Germinal center (tissue), 1 donor: ENCODE measurements at places on chromosomes 12 and 14.

DNA sequence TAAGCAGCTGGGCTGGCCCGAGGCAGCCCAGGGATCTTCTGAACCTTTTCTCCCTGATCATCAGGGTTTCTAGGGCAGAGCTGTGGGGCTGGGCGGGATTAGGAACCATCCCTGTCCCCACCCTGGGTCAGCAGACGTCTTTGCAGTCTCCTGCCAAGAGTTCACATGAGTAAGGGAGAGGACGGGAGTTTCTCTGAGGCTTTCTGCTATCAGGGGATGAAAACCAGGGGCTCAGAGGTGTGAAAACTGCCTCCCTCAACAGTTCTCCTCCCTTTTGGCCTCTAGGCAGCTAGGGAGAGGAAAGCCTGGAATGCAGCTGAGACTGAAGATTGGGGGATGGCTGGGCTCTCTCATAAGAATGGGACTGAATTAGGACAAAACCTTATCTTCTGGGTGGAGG lies 7.9 kb downstream of the ZNF385A start:
- DNase-seq, result no peak

GRCh38 chr12:47111392-47111778 lies 31.6 kb upstream of the AMIGO2 start:
- no peak for DNase-seq

DNA sequence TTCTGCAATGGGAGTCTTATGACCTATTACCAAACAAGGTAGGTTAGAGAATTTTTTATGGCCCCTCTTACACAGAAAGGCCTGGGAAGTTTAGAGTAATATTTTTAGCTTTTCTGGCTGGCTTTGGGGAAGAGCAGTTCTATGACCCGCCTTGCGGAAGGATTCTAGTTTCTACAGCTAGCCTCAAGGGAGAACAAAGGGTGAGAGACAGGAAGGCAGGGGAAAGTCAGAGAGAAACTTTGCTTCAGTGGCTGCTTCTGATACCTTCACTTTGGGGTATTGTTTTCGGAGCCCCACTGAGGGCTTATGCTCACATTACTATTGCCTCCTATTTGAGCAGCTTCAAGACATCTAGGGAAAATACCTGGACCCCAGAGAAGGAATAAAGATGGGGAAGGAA lies 80.7 kb upstream of the NUDT4 start:
- DNase-seq, result no peak

- no peak for DNase-seq
These were observed 3.2 kb downstream of the IPO8 start for GRCh38 chr12:30692470-30692869.

DNA sequence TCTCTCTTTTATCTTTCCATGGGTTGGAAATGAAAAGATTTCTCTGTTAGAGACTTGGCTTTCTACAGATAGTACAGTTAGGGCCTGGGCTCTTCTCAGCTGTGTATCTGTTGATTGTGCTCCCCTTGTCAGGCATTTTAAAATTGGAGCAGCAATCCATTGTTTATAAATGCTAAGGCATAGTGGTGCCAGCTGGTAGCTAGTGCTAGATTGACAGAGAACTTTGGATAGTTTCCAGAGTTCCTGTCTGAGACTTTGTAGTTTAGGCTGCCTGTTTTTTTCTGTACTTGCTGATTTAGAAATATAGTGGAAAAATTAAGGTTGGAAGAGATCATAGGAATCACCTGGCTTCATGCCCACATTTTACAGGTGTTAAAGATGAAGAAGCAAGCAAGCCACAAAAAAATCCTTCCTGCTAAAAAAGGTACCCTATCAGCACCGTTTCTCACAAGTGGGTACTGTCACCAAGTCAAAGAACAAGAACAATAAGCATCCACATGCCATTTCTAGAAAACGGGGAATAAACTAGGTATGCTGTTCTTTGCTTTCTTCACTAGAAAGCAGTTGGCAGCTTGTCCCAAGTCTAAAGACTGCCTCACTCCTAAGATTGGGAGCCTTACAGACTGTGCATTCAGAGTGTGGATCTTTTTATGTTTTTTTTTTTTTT lies 6.2 kb downstream of the TTLL5 start:
- DNase-seq, result no peak

DNA sequence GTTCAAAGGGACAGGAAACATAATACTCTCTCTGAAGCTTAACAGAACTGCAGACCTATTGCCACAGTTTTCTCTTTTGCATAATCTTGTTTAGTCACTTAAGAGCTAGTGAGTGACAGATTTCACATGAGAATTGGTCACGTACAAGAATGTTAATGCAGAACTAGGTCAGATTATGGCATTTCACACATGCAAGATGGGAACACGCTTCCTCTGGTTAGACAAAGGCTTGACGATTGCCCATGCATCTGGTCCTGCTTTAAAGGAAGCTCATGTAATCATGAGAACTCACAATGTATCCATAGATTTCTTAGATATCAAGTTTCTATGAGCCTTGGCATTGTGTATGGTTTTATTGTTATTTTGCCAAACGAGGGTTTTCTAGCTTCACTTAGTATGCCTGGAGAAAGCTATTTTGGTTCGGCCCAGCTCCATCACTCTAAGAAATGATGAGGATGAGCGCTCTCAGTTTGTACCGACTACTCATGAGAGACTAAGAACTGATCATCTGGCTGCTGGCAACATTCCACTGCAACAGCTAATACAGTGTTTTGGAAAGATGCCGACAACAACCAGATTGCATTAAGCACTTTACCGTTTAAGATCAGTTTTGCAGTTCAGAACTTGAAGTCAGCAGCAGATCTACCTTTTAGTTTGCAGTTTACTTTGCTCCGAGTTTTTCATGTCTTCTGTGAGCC lies 380.0 kb downstream of the DIO2 start:
- DNase-seq, result no peak

DNA sequence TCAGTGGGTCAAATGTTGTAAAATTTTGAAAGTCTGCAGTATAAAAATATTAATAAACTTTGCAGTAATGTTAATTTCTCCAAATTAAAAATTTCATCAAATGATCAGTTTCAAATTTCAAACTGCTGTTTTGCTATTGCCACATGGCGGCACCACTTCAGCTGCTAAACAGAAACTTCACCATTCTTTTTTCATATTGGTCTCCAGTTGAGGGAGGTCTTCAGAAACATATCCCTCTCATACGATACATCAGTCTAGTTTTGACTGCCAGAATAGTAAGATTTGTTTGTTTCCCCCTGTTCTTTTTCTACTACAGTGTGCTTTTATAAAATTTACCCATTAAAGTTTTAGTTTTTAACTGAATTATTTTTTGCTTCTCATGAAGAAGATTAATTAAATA lies 4.2 kb upstream of the TRHDE start:
- DNase-seq, result no peak

DNA sequence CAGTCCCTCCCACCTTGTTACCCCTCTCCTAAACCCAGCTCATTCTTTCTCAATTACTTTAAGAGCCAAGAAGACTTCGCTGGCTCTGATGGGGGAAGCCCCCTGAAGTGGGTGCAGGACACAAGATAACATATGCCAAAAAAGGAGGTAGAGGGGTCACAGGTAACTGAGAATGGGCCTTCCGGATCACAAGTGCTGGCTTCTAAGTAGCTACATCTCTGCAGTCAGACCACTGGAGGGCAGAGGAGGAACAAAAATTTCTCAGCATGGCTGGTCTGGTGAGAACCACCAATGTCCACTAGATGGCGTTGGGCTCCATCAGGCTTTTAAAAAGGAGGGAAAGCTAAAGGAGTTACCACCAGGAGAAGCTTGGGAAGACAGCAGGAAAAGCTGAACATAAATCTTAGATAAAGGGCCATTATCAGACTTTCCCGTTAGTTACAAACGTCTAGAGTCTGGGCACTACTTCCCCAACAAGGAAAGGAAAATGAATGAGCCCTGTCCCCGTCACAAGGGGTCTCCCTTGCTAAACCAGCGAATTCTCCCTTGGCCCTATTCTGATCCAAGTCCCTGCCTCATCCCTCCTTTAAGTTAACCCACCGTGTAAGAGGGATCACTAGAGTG lies 11.6 kb upstream of the CDH24 start:
- DNase-seq, result peak; percentile 90

- DNase-seq, result no peak
These were observed 65.4 kb downstream of the ACSM4 start for GRCh38 chr12:7369274-7369729.

DNA sequence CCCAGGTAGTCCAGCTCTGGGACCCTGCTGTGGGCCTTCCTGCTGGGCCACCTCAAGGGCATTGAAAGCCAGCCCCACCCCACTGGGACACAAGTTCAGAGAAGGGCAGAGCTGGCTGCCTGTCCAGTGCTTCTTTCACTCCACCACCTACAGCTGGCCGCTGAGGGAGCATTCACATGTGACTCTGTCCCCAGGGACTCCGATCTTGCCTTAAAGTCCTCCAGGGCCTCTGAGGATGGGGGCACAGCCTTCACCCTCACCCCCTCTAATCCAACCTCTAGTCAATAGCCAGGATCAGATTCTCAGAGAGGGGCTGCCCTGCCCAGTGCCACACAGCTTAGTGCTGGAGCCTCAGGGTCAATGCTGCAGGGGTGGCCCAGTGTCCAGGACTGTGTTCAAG lies 5.0 kb upstream of the CYP46A1 start:
- DNase-seq, result no peak

GRCh38 chr12:6208130-6208529 lies 7.9 kb downstream of the CD9 start:
- DNase-seq, result no peak

GRCh38 chr12:111494676-111495075 lies 89.0 kb downstream of the SH2B3 start:
- DNase-seq, result no peak

- no peak for DNase-seq
These were observed 123.4 kb downstream of the SLC25A47 start for GRCh38 chr14:100446572-100446971.

- DNase-seq, result no peak
These were observed 5.9 kb downstream of the SEC23A start for GRCh38 chr14:39097159-39097558.

GRCh38 chr14:75980856-75981255 lies 939 bp downstream of the TGFB3 start:
- no peak for DNase-seq

DNA sequence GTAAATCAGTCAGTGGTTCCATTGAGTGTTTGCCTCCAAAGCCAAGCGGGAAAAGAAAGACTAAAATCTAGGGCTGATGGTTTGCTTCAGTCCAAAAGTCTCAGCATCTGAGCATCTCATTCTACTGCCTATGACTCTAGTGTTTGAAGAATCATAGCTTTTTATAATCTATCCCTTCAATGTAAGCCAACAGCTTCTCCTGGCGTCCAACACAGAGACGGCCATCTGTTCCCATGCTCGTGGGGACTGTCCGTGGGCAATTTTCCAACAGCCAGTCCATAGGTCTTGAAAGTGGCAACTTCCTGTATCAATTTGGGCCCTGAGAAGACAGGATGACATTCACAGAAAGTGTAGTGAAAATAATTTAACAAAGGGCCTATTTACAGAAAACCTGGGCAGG lies 544.4 kb upstream of the TMEM132C start:
- no peak for DNase-seq

- no peak for DNase-seq
These were observed 61.6 kb downstream of the EML1 start for GRCh38 chr14:99854831-99855230.

DNA sequence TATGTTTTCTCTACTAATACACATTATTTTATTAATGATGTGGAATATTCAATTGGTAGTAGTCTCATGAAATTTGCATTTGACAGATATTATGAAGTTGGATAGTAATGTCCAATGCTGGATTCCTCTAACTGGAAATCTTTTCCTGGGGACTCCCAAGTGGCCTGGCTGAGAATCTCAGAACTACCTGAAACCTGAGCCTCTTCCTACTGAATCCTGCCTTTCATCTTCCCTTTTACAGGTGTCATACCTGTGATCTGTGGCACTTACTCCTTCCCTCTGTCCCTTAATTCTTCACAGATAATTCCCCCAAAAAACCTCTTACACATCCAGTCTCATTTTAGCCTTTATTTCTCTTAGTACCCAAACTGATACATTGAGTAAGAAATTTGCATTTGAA lies 89.7 kb upstream of the MYF6 start:
- DNase-seq, result no peak

DNA sequence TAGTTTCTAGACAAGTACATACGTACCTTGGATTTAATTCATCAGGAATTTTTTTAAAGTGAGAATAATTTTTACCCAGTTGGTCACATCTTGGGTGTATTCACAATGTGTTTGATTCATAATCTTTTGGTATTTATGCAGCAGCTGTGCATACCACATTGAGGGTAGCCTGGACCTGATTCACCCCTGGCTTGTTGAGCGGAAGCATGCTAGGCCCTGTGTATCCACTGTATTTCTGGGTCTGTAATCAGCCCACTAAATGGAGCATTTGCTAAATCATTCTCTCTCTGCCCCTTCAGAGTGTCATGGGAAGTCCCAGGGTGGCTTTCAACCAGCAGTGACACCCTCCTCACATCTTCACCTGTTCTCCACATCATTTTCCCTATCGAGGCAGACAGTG lies 203.8 kb upstream of the RGS6 start:
- no peak for DNase-seq

DNA sequence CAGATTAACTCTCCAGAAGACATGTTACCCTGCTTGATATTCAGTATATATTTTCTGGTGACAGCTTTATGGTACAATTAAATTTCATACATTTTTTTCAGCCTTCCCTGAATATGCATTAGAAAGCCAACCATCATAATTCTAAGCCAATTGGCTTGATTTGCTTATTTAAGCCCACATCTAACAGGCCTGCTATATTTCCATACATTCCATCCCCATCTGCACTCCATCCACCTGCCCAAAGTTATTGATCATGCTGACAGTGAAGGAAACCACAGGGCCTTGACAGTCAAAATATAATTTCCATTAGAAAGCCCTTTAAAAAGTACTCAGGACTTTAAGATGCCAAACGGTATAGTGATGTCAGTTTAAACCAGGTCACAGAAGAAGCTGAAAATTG lies 164.3 kb downstream of the GXYLT1 start:
- DNase-seq, result no peak

DNA sequence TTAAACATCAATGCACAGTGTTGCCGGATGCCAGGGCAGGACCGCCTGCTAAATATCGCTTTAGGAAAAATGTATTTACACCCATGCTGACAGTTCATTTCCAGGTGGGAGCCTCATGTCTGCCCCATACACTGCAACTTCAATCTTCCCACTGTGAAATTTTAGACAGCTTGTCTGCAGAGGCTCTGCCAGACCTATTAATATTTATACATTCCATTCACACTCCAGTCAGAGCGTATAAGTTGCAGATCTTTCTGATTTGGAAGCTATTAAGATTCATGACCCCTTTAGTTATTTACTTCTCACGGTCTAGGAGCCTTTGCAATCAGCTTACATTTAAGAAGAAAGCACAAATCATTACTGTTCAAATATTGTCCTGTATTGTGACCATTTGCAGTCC lies 357.4 kb downstream of the ATP23 start:
- no peak for DNase-seq

DNA sequence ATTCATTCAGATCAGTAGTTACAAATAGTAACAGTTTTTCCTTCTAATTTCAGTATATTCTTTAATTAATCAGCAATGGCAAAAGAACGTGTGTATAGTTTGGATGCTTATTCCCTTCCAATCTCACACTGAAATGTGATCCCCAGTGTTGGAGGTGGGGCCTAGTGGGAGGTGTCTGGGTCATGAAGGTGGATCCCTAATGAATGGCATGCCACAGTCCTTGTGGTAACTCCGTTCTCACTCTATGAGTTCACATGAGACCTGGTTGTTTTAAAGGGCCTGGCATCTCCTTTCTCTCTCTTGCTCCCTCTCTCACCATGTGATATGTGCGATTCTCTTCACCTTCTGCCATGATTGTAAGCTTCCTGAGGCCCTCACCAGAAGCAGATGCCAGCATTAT lies 18.9 kb upstream of the SYNDIG1L start:
- DNase-seq, result no peak

GRCh38 chr12:105166736-105167135 lies 59.2 kb downstream of the WASHC4 start:
- no peak for DNase-seq
